Glutamatergic neuron (in vitro differentiated cells): ENCODE measurements at places on chromosomes 2 and 18. TPM values are rescaled to one million over a fixed set of nuclear protein-coding genes. Genes with fewer than 3 reads are reported as not detected.

DNA sequence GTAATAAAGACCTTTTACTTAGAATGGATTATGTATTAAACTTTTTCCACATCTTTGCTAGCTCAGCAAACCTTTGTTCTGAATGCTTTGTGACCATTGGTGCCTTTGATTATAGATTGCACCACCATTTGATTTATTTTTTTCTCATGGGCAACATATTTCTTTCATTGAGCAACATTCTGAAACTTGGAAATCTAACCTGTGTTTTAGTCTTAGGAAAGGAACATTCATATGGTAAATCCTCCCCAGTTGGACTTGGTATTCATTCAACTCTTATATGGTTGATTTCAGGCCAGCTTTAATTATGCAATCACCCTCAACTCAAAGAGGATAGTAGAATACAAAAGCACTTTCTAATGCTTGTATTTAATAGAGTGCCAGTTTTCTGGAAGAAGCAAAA is 1077.9 kb upstream of the ZEB2 start:
- DNase-seq = no peak

DNA sequence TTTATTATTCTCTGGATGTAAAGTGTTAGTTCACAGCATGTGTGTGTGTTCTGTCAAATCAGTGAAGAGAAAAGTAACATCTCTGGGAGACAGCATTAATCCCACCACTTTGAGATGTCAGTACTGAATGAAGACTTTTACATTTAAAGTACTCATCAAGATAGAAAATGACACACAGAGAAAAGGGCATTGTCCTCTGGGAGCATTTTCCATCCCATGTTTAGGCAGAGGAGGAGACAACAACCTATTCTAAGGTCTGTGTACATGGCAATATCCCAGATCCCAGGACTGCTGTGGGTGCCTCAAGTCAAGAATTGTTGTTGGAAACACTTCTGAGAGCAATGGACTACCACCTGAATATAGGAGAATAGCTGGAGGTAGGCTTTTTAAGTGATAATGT is 201.5 kb downstream of the PPP1R1C start:
- no peak for DNase-seq

DNA sequence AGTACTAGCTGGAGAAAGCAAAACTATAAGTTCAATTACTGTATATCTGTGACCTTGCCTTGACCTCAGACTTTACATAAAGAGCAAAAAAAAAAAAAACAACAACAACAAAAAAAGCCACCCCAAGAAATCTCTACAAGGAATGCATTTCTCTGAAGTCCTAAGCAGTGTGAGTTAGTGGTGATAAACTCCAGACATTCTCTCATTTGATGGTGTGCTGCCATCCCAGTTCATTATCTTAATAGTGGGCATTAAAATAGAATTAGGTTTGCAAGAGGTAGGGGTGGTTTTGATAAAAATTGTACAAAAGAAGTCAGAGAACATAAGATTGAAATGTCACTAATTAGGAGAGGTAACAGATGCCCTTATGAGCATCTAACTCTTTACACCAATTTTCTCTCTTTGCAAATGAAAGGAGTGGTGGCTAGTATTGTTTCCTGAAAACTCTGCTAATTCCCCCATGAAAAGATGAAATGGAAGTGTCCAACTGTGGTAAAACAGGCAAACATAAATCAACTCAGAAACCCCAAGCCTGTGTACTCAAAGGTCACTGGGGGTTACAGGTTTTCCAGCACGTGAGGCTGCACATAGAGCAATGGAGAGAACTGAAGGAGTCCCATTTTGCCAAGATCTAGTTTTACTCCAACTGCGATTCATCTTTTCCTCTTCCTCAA is 131.9 kb downstream of the MEIS1 start:
- no peak for DNase-seq

- DNase-seq = no peak
Measured at GRCh38 chr2:190334479-190335224, 8.7 kb upstream of the INPP1 start.

GRCh38 chr2:156003780-156004179 is 328.7 kb downstream of the NR4A2 start:
- DNase-seq = no peak

DNA sequence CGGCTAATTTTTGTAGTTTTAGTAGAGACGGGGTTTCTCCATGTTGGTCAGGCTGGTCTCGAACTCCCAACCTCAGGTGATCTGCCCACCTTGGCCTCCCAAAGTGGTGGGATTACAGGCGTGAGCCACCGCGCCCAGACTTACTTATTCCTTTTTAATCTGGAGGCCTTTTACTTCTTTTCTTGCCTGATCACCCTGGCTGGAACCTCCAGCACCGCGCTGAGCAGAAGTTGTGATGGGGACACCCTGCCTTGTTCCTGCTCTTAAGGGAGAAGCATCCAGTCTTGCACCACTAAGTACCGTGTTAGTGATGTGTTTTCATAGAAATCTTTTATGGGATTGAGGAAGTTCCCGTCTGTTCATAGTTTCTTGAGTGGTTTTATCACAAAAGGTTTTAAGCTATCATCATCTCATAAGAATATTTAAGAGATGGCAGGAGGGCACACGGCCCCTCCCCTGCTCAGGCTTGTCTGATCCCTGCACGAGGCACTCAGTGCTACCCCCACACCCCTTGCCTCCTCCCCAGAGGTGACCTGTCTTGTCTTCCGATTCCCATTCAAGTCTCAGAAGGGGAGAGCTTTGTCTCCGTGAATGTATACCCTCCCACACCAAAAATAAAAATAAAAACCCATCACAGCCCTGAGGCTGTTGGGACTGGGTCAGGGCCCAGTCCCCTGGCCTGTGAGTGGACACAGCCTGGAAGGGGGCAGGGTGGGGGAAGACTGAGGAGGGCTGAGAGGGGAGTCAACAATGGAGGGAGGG is 65.3 kb upstream of the SMAD7 start:
- no peak for DNase-seq

DNA sequence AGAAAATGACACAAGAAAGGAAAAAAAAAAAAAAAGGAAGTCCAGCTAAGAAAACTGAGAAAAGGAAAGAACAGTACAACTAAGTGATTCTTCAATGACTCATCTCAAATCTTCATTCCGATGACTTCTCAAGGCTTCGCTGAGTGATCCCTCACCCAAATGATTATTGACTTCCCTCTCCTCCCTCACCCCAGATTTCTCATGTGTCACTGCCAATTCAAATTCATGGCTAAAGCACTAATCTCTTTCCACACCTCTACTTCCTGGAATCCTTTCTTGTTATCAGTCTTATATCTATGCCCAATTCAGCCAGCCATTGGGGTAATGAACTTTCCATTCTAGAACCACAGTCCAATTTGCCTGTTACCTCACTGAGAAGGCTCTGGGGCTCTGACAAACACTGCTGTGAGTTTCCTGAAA is 7.2 kb upstream of the ABCB11 start:
- DNase-seq = no peak

GRCh38 chr2:85444629-85445172 is 26.2 kb downstream of the SH2D6 start:
- DNase-seq = no peak

- no peak for DNase-seq
Measured at GRCh38 chr2:138228101-138228500, 263.8 kb downstream of the HNMT start.

- DNase-seq = no peak
Measured at GRCh38 chr2:45435316-45435715, 175.8 kb downstream of the SRBD1 start.

DNA sequence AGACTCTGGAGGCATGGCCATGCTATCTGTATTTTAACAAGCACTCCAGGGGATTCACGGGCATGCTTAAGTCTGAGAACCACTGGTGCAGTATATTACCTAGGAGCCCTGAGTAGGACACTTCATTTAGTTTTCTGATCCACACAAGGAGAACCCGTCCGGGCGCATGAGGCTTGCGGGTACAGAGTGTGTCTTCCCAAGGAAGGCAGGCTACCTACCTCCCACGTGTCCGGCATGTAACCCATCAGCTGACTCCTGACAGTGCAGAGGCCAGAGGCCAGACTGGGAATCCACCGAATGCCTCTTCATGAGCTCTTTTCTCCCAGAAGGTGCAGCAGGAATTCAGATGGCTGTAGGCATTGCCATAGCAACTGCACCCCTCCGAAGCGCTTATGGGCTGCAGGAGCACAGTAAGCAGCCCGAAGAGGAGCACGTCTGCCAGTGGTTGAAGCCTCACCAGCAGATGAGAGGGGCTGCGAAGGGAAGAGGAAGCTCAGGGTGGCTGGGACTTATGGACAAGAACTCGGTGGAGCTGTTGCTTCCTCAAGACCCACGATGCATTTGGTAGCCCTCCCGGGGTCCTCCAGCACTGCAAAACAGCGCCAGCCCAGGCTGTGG is 33.8 kb upstream of the DNMT3A start:
- DNase-seq = no peak

DNA sequence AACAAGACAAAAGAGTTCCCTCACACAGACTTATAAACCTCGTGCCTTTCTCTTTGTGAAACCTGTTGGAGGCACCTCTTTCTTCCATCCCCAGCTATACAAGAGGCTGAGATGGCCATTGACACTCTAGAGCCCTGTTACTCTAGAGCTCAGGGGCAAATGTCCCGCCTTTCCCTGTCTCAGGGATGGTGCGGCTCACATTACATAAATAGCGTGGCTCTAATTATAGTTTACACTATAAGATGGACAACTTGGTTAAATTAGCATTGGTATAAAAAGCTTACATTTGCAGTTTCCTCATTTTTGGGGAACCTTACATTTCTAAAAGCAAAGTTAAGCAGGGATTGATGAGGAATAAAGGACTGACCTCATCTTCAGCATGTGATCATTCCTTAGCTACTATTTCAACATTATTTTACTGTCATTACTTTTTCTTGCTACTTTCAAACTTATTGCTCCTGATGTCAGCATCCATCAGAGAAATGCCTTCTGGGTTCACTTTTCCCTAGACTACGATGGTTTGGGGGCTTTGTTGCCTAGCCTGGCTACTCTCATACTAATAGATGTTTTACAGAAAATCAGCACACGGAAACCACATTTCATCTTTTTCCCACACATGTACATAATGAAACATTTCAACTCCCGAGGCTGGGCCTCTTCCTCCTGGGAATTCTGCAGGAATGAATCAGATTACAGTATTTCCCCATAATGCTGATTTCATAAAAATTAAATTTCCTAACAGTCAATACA is 40.4 kb downstream of the FTCDNL1 start:
- no peak for DNase-seq

DNA sequence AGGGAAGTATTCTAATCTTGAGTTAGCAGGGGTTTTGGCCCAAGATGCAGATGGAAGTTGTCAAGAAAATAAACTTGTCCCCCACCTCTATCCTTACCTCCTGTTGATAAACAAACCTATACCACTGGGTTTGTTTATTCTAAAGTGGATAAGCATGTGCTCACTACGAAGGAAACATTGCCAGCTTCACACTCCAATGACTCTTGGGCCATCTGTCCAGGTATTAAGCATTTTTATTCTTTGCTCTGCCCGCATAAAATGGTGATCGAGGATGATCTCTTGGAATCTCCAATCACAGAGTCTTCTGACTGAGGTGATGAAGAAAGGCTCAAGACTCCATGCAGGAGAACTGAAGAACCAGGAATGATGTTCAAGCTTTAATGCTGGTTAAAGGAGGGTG is 1908.4 kb upstream of the PIK3C3 start:
- no peak for DNase-seq

DNA sequence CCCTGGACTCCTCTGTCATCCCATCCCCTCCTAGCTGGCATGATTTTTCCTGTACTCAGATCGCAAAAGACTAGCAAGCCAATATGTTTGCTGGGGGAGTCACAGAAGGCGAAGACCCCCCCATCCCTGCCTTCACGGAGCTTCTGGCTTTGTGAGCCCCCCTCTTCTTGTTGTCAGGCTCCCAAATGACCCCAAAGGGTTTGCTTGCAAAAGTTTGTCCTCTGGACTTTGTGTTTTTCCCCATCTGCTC is 169.9 kb downstream of the SMAD7 start:
- DNase-seq = no peak

DNA sequence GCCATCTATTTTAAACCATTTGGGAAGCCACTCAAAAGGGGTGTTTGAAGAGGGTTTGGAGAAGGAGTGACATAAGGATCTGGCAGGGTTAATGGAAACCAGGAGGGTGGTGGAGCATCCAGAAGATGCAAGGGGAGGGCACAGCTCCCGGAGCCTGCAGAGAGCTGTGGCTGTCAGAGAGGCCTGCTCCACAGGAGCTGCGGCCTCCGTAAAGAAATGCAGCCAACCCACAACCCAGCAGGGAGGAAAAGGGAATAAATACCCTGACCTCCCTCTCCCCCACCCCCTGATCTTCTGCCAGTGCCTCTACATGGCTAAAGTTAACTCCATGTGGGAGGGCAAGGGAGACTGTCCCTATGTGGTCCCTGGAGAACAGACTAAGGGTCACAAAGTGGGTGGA is 567.1 kb upstream of the POU3F3 start:
- no peak for DNase-seq

DNA sequence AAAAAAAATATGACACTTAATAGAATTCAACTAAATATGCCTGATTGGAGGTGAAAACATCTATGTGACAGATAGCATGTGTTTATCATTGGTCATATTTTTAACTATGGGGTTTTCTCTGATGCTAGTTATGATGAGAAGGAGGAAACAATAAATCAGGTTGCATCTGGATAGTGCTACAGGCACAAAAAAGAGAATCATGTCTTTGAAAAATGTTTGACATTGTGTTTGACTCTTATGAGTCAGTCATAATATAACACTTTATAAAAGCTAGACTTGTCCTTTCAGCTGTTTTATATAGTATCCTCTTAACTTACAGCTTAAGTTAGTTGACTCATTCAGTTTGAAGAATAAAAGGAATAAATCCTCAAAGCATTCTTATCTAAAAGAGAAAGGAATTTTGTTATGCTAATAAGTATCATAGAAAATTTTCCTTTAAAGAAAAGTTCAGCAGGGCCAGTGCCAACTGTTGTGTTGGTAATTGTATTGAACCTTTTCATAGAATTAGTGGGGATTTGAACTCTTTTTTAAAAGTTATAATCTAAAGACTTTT is 78.4 kb upstream of the UBXN4 start:
- no peak for DNase-seq

DNA sequence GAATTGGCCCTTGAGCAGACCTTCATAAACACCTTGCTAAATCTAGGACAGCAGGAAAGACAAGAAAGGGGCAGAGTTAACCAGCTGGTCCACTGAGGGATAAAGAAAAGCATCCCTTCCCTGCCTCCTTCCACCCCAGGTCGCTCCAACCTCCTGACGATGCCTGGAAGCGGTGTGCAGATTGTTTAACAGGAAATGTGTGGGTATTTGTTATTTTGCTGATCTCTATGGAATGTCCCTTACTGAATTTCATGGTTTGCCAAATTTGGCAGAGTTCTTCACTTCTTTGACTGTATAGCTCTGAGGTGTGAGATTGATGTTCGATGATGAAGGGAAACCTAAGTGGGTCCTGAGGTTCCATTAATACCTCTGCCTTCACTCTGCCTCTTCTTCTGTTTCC is 72.9 kb downstream of the MAP3K20 start:
- DNase-seq = no peak

Gene BOLL
- total RNA-seq = not detected

Gene FER1L5
- total RNA-seq = 0.51 TPM

Gene CHRNG
- 3.5 TPM for total RNA-seq

Gene SKOR2
- total RNA-seq = 6.7 TPM

Gene ZSCAN30
- total RNA-seq = 41.0 TPM

Gene SRD5A2
- total RNA-seq = not detected

Gene DNAH7
- 0.56 TPM for total RNA-seq

Gene TBC1D8
- total RNA-seq = 14.6 TPM

Gene LRATD1
- 19.4 TPM for total RNA-seq

Gene ANKAR
- 3.6 TPM for total RNA-seq

Gene SULT1C4
- 1.6 TPM for total RNA-seq

Gene OXER1
- not detected for total RNA-seq
